ENCODE measurements at places on chromosomes 6 and 20.

GRCh38 chr20:23366384-23366783 lies 4.4 kb downstream of the GZF1 start:
- no peak for DNase-seq

DNA sequence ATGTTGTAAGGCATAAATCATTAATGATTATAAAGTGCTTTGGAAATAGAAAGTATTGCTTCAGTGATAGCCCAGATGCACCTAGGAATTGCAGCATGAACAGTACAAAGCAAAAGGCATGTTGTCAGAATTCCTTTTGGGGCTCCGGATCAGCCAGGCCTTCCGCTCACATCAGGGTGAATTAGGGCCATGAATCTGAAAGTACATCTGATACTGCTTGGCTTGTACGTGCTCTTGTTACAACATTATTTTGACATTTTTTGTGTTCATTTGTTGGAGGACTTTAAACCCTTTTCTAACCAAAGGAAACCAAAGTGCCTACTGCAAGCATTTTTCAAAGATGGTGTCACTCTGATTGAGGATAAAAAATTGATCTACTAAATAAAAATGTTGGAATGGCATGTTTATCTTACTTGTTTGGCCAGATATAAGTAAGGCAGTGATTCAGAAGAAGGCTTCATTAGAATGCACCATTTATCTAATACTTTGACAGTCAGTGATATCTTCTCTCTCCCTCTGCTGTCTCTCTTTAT lies 1005.6 kb upstream of the FLRT3 start:
- no peak for DNase-seq

DNA sequence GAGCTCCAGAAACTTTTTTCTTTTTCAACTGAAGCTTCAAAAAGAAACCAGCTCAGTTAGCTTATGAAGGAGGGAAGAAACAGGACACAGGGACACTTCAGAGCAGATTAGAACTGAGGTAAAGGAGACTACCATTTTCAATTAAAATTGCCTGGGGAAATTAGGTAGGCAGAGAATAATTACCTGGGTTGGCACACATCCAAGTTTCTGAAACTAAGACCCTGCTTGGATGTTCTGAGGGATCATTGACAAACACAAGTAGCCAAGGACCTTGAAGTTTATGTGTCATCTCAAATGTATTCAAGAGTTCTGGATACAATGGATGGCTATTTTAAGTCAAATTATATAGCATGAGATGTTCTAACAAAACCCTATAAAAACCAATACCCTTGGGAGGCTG lies 137.6 kb downstream of the PLCB4 start:
- no peak for DNase-seq

DNA sequence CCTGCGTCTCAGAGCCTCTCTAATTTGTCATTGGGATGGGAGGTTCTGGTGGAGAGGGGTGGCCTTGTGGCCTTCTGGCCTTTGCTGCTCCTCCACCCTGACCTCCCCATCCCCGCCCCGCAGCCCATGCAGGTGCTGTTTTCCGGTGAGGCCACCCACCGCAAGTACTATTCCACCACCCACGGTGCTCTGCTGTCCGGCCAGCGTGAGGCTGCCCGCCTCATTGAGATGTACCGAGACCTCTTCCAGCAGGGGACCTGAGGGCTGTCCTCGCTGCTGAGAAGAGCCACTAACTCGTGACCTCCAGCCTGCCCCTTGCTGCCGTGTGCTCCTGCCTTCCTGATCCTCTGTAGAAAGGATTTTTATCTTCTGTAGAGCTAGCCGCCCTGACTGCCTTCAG lies 171.8 kb upstream of the RNF24 start:
- no peak for DNase-seq

- no peak for DNase-seq
These were observed 532.6 kb downstream of the CBLN4 start for GRCh38 chr20:55472704-55473103.

DNA sequence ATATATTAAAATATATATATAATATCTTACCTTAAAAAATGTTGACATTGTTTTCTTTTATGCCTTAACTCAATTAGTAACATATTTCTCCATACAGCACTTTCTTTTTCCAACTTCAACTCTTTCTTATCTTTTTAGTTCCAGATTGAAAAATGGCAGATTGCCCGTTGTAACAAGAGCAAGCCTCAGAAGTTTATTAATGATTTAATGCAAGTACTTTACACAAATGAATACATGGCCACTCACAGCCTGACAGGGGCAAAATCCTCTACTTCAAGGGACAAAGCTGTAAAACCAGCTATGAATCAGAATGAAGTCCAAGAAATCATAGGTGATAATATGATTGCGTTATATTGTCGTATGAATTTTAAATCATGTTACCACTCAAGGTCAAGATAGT lies 29.4 kb upstream of the KIAA1586 start:
- no peak for DNase-seq

GRCh38 chr6:160679402-160679769 lies 15.3 kb upstream of the LPA start:
- DNase-seq = no peak

- DNase-seq = no peak
These were observed 62.9 kb downstream of the EFHC1 start for GRCh38 chr6:52482903-52483670.

DNA sequence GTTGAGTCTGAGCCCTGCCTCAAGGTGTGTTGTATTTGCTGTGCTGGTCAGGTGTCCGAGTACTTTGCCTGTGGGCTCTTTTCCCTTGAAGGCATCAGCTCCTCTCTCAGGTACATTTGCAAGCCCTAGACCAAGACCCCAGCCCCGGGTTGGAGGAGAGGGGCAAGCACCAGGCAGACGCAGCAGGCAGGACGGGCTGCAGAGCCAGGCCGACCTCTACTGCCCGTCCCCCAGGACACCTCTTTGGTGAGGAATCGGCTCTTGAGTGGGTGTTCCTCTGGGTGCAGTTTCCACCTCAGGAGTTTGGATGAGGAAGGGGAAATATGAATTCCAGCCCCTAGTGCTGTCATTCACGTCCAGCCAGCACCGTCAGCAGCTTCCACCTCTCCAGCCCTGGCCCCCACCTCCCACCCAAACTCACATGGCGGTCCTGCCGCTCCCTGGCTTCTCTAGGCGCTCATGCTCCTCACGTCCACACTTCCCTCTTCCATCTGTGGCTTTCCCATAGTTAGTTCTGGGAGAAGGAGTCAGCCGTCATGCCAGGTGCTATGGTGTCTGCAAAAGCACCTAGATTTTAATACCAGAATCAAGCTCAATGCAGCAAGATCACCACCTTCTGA lies 183.9 kb downstream of the DLL1 start:
- DNase-seq = no peak

- DNase-seq = no peak
These were observed 113.1 kb downstream of the MTHFD1L start for GRCh38 chr6:150978624-150979023.

GRCh38 chr20:34491226-34491931 lies 24.8 kb upstream of the DYNLRB1 start:
- DNase-seq = no peak

DNA sequence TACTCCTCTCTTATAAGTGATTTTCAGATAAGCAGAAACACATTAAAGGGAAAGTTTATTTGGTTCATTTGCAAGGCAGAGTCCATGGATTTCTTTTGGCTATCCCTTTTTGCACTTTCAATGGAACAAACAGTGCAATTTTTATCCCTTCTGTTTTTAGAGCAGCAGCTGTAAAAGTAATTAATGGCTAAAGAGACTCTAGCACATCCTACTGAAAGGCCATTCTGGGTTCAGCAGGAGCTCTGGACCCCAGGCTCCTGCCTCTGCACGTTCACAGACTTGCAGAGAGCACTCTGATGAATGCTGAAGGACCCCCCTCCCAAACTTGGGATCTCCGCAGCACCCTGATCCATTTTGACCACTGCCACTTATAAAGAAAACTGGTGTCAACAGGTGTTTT lies 40.3 kb upstream of the PDE7B start:
- no peak for DNase-seq

DNA sequence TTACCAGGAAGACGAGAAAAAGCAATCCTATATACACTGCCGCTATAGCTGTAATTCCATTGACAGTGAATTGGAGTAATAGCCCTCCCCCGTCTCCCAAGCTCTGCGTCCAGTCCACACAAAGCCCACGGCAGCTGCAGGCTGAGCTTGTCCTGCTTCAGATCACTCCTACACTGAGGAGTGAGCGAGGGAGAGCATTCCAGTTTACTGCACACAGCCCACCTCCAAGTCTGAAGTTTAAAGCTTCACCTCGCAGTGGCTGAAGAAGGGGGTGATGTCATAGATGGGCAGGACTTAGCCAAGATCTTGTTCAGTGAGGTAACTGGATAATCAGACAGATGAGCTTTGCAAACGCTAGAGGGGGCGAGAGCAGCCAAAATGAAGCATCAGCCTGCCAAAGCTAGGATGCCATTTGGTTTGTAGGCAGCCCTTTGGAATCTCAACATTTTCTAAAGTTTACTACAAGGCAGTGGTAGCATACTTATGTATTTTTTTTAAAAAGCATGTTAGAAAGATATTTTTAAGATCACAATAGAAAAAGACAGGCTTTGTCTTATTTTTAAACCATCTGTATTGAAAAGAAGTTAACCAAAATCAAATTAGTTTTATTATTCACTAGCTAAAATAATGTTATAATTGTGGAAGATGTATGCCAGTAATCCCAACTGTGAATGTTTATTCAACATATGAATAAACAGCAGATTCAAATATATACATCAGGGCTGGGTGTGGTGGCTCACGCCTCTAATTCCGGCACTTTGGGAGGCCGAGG lies at the start of gene FLRT3:
TSS of gene FLRT3 (minus strand) at position 213 of the 772 bp plus-strand sequence. CDS start 10,106 bp downstream, outside the sequence.
- no peak for DNase-seq

DNA sequence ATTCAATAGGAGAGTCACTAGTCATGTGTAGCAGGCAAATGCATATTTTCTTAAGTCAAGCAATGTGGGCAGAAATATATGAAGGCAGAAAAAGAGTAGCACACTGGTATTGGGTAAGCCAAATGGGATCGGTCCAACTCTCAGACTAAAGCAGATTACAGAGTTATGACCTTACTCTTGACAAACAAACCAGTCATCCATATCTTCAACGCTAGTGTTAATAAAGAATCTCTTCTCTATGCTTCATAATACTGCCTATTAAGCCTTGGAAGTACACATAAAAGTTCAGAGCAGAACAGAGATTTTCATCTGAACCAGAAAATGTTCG lies 320.2 kb upstream of the JARID2 start:
- no peak for DNase-seq

GRCh38 chr6:150881911-150882481 lies 16.5 kb downstream of the MTHFD1L start:
- DNase-seq = no peak

GRCh38 chr6:167550941-167551627 lies 226.2 kb downstream of the TTLL2 start:
- DNase-seq = no peak

DNA sequence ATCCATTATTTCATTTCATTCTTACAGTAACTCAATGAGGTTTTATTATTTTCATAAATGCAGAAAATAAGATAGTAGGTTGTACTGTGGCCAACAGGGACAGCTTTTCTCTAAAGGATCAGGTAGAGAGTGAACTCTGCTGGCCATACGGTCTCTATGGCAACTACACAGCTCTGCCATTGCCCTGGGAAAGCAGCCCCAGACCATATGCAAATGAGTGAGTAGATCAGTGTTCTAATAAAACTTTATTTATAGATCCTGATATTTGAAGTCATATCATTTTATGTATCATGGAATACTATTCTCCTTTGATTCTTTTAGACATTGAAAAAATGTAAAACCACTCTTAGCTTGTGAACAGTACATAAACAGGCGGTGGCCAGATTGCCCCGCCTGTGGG lies 192.5 kb upstream of the RREB1 start:
- no peak for DNase-seq

GRCh38 chr6:108581237-108581931 lies 20.7 kb downstream of the FOXO3 start:
- DNase-seq = no peak

GRCh38 chr6:70180183-70180900 lies 122.5 kb downstream of the COL9A1 start:
- no peak for DNase-seq

DNA sequence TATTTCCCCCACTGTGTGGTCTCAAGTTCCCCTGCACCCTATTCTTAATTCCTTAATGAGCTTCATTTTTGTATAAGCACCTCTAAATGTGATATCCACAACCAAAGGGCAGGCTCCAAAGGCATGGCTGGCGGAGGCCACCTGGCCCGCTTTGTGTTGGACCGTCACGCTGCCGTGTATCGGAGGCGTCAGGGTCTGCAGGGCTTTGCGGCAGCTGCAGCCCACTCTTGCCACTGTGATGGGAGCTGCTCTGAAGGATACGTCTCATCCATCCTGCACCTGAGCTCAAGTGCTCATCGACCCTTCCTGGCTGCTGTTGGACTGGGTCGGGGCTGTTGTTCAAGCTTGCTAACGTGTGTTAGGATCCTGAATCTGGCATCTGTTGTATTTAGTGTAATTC lies 177.6 kb downstream of the ARID1B start:
- DNase-seq = no peak

DNA sequence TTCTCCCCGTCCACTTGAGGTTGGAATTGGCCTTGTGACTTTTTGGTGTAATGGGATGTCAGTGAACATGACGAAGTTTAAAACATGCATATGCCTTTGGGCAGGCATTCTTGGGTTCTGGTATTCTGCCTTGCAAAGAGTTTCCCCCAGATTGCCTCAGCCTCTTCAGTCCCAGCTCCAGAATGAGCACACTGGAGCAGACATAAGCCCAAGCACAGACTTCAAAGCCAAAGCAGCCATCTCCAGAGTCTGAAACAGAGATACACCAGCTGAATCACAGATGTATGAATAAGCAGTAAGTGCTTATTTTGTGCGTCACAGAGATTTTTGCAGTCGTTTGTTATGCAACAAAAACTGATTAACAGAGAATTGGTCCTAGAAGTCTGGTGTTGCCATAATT lies 546.0 kb downstream of the FRK start:
- DNase-seq = no peak

GRCh38 chr20:22471156-22471836 lies 113.1 kb downstream of the FOXA2 start:
- no peak for DNase-seq

DNA sequence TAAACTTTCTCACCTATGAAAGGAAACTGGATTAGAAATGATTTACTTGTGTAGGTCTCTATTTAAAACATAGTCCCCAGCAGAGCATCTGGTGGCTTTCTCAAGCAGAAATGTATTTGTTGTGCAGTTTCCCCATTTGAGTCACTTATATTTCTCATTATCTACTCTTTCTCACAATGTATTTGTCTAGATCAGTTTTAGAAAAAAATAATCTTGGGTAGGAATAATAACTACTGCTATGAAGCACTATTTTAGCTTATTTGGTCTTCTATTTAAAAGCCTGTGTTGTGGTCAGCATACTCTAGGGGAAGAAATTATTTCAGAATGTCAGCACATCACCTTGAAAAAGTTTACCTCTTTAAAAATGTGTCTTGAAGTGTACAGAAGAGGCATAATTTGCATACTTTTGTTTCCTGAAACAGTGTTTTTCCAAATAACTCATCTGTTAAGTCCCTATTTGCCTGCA lies 60.9 kb upstream of the PRL start:
- no peak for DNase-seq

GRCh38 chr20:61083431-61083830 lies 168.6 kb upstream of the CDH4 start:
- DNase-seq = no peak

DNA sequence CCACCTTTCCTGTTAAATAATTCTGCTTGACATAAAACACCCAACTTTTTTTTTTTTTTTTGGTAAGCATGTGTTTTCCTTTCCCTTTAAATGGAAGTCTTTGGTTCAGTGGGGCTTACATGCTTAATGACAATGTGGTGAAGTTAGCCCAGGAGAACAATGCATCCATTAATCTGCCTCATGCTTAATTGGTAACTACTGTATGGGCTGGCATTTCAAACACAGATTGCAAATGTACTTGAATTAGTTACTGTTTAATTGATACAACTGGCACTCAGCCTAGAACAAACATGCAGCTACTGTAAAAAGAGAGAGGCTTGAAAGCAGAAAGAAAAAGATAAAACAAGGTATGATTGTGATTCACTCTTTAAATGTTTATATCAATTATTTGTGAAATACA lies 483.6 kb upstream of the NOX3 start:
- no peak for DNase-seq
